ENCODE measurements at places on chromosomes 4 and X.
A peak's percentile ranks its signal among the peaks of the same experiment; 100 is the strongest.

- DNase-seq, result no peak
These were observed 98.2 kb downstream of the ARHGAP10 start for GRCh38 chr4:147830102-147830463.

DNA sequence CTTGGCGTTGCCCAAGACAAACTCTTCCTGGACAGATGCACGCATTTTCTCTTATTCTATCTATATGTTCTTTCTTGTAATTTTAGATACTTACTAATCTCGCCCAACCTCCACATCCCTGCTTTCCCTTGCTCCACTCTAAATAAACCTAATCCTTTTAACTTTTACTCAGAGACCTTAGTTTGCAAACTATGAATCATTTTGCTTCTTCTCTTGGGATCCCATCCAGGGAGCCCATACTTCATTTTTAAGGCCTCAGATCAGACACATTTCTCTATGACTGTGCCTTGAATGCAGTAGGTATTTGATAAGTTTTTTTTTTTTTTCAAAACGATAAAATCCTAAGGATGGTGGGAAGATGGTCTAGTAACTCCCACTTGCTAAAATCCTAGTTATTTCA is 353.8 kb upstream of the HAND2 start:
- DNase-seq, result no peak

GRCh38 chrX:133669214-133669613 is 253.9 kb upstream of the GPC4 start:
- no peak for DNase-seq

- no peak for DNase-seq
These were observed 76.2 kb downstream of the MTMR1 start for GRCh38 chrX:150769408-150769807.

DNA sequence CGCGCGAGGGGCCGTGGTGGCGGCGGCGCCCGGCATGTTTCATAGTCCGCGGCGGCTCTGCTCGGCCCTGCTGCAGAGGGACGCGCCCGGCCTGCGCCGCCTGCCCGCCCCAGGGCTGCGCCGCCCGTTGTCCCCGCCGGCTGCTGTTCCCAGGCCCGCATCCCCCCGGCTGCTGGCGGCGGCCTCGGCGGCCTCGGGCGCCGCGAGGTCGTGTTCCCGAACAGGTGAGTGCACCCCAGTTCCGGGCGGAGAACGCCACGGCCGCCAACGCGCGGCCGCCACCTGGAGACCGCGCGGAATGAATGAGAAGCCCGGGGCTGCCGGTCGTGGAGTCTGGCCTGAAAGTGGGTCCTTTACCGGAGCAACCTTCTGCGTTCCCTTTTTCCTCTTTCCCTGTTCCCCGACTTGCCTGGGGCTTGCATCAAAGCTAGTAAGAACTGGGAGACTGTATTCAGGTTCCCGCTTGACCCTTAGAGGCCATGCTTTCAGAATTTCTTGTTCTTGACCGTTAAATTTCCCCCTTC is 429 bp downstream of the NOCT start:
- DNase-seq, result peak; percentile 30

Measured in NCI-H2029 (cell line).